ENCODE measurements at places on chromosomes 2 and 18.

GRCh38 chr2:196915507-196916189, 10.9 kb downstream of the PGAP1 start:
- no peak for DNase-seq

GRCh38 chr2:210541290-210541902, 15.0 kb upstream of the CPS1 start:
- peak; percentile 44 for DNase-seq

DNA sequence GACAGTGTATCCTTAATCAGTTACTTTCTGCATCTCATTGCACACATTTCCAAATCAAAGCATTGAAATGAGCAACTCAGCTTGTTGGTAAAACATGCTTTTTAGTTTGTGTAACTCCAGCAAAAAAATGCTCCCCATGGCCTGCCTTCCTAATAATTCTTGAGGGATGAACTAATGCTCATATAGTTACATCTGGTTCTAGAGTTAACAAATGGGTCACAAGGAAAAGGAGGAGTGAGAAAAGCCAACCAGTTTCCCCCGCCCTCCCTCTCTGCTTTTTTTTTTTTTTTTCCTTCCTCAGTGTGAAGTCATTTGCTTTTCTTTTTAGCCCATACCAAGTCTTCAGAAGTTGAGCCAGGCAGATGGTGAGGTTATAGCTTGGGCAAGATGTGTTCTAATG, 231.7 kb downstream of the MTX2 start:
- peak; percentile 8 for DNase-seq

DNA sequence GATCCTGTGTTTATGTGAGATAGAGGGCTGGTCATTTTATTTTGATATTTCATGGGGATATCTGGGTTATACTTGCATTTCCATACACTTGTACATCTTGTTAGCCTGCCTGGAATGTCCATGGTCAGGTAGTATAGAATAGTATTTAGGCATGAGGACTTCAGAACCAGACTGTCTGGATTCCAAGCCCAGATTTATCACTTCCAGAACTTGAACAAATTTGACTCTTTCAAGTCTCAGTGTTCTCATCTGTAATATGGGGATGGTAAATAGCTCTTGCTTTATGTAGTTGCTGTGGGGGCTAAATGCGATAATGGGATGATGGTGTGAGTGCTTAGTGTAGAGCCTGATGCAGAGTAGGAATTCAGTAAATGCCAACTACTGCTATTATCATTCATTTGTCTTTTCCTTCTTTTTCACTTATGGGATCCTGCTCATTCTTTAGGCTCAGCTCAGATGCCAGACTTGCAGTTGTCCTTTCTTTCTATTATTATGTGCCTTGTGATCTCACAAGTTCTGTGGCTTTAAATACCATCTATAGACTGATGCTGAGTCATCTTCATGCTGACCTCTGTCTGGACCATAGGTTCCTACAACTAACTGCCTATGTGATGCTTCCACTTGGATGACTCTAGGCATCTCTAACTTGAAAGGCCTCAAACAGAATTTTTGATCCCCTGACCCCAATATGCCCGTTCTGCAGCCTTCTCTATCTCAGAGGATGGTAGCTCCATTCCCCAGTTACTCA, 67.4 kb downstream of the POLE4 start:
- peak; percentile 29 for DNase-seq

DNA sequence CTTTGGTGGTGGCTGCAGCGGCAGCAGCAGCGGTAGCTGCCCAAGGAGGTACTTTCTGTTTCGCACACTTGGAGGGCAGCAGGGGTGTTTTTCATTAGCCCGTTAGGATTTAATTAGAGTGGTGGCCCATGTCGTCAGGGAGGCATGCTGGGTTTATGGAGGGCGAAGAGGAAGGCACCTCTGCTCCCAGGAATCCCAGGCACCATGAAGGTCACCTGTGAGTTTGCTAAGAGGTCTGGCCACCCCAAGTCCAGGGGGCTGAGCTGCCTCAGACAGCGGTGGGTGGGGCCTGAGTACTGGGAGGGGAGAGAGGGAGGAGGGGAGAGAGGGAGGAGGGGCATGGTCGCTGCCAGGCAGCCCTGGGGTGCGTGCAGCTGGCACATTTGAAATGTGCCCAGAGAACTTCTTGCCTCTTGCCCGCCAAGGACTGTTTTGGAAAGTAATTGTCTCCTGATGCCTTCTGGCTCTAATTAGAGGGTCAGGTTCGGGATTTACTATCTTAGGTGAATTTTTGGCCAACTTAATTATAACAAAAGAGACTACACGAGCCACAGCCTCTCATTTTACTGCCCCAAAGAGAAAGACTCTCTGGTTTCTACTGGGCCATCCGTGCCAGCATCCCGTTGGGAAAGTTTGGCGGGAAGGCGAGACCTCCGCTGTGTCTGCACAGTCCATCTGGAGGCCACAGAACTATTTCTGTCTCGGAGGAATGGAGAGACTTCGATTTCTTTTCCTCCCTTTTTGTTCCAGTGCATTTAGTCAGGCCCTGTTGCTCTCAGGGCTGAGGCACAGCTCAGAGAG, 62.0 kb downstream of the GLI2 start:
- DNase-seq, result no peak

- DNase-seq, result peak; percentile 52
Measured at GRCh38 chr2:184646177-184646576, 47.8 kb downstream of the ZNF804A start.

GRCh38 chr2:85095094-85095493, 38.1 kb upstream of the TCF7L1 start:
- peak; percentile 49 for DNase-seq

DNA sequence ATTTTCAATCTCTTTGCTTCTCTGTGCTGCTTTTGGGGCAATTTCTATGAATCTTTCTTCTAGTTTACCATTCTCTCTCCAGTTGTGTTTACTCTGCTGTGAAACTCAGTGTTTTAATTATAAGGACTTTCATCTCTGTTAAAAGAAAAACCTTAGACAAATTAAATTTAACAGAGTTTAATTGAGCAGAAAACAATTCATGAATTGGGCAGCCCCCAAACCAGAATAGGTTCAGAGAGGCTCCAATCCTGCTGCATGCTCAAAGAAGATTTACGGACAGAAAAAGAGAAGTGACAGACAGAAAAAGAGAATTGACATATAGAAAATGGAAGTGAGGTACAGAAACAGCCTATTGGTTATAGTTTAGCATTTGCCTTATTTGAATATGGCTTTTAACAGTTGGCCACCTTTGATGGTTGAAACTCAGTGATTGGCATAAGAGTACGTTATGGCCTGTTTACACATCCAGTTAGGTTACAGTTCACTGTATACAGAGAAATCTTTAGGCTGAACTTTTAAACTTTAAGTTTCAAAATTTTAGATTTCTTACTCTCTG, 120.4 kb downstream of the RNF152 start:
- DNase-seq, result no peak

- no peak for DNase-seq
Measured at GRCh38 chr2:213703406-213704098, 419.3 kb downstream of the SPAG16 start.

DNA sequence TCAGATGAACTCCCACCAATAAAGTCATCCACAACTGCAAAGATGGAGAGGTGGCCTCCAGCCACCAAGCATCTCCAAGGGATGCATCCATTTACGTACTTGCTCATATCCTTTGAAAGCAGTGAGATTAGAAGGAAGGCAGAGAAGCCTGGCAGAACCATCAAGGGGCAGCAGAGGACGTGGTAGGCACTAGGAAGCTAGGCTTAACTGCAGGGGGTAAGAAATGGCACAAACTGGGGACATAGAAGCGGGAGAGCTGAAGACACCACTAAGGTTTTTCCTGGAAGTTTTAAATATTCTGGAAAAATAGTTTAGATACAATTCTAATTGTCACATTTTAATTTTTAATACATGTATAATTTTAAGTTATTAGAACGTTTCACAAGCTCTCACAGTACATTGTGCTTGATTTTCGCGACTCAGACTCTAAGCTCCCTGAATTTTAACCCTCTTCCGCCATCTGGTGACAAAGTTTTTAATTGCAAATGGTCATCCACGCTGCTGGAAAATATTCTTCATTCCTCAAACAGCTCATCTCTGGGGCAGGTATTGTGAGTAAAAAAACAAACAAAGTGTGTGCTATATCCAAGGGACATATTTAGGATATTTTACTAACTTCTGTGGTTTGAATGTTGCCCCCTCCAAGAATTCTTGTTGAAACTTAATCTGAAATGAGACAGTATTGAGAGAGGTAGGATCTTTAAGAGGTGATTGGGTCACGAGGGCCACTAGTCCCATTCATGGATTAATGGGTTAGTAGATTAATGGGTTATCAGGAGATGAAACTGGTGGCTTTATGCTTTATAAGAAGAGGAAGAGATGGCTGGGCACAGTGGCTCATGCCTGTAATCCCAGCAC, 1.6 kb upstream of the PSTPIP2 start:
- DNase-seq, result peak; percentile 85

GRCh38 chr2:169323841-169324240, 38.5 kb downstream of the LRP2 start:
- no peak for DNase-seq

DNA sequence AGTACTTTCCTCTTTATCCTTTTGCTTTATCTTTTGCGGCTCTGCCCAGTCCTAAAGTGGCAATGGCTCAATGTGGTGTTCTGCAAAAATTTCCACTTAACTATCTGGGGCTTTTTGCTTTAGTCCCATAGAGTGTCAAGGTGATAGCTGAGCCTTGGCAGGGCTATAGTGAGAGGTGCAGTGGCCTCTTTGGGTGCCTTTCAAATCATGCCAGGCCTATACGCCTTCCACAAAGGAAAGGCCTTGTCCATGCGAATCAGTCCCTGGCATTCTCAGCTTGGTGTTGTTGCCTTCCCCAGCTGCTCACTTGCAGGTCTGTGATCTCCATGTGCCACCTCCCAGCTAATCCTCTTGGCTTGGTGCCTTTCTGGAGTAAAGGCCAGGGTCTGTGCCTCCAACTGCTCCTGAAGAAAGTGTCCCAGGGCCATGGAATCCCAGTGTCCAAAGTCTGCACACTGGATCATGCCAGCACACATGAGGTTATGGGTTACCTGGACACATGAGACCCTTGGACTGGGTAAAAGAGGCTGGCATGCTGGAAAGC, 26.6 kb downstream of the PAX8 start:
- no peak for DNase-seq

DNA sequence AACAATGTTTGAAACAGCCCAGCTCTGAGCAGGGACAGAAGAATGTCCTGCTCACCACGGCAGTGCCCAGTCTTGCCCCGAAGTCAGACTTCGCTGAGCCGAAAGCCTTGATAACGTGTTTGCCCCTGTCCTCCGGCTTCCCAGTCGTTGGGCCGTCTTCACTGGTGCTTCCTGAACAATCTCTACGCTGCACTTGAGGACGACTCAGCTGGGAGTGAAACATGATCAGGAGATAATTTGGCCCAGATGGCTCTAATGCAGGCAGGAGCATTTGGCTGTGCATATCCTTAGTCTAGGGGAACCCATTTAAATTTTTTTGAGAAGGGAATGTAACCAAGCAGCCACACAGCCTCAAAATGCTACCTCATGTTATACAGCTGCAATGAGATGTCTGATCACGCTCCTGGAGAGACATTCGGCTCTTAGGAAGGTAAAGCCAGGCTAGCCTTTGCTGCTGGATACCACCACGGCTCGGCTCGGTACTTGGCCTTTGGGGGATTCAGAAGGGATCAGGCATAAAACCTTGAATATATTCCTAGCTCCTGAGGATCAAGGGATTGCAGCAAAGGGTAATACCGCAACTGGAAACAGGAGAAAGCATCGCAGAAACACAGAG, 43.6 kb downstream of the FECH start:
- peak; percentile 55 for DNase-seq

- peak; percentile 69 for DNase-seq
Measured at GRCh38 chr2:230961091-230961491, 34.8 kb upstream of the SPATA3 start.

GRCh38 chr2:181190711-181191110, 210.3 kb downstream of the UBE2E3 start:
- peak; percentile 7 for DNase-seq

DNA sequence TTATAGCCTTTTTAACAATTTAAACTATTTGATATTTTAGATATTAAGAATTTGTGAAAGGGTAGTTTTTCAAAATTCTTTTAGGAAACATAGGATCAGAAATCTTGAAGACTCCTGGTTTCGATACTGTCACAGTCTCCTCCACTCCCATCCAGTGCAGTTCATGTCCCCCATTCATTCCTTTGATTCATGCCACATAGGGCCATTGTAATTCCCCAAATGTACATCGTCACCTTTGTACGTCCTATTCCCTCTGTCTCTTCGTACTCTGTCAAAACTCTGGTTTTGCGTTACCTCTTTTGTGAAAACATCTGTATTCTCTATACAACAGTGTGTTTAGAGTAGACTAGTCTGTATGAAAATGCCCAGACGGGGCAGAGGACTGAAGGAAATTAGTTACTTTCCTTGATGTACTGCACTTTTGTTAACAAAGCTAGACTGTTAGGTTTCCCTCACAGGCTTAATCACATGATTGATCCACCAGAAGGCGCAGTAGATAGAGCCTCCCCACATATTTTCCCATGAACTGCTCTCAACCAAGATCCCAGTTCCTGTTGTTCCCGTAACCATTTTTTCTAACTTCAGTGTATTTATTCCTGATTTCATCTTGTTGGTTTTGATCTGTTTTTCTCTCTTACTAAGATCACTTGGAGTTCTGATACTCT, 2.5 kb downstream of the MRPL35 start:
- peak; percentile 48 for DNase-seq

GRCh38 chr2:147524912-147525311, 319.9 kb upstream of the ACVR2A start:
- DNase-seq, result no peak

- no peak for DNase-seq
Measured at GRCh38 chr2:6941299-6942046, 24.3 kb downstream of the RNF144A start.

DNA sequence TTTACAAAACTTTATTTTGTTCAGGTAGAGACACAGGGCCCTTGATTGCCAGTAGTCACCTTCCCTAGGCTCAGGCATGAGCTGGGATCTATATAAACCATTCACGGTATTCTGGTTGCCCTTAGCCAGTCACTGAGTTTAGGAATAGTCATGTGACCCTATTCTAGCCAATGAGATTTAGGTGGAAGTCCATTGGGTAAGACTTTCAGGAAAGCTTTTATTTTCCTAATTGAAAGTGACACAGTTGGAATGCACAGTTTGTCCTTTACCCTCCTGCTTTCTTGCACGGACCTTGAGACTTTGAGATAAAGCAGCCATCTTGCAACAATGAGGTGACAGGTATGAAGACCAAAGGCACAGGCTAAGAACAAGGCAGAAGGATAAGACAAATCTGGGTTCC, 21.5 kb downstream of the SLC4A5 start:
- DNase-seq, result no peak

GRCh38 chr2:185738679-185739472, at the start of gene FSIP2:
FSIP2 (plus strand) TSS chr2:185738804; CDS start chr2:185738895, 91 bp downstream.
- peak; percentile 45 for DNase-seq

DNA sequence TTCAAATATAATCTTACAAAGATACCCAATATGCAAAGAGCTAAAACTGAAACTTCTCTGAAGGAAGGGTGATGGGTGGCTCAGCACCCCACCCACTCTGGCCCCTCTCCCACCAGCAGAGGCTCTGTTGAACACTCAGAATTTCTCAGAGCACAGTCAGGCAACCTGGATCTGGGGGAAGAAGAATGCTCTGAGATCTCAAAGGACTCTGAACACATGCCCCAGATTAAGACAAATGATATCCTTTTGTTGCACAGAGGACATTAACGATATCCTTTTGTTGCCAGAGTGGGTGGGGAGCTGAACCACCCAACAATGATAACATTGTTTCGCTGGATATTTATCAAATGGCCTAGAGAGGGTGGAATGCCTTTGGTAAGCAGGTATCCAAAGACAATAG, 104.8 kb downstream of the LBH start:
- DNase-seq, result no peak

Measured in choroid plexus epithelial cell (primary cell).